Hematopoietic multipotent progenitor cell treated with erythropoietin and hydrocortisone succinate and interleukin-3 and kit ligand, for 8 days (in vitro differentiated cells): ENCODE measurements at places on chromosomes 2 and 18.
A peak's percentile ranks its signal among the peaks of the same experiment; 100 is the strongest.

GRCh38 chr18:76494231-76495005 lies 624 bp downstream of the ZNF516 start:
- DNase-seq = peak; percentile 42

- no peak for DNase-seq
Measured at GRCh38 chr2:175742367-175742766, 259.7 kb downstream of the LNPK start.

GRCh38 chr2:207854484-207855440 lies 85.1 kb upstream of the FZD5 start:
- DNase-seq = no peak

DNA sequence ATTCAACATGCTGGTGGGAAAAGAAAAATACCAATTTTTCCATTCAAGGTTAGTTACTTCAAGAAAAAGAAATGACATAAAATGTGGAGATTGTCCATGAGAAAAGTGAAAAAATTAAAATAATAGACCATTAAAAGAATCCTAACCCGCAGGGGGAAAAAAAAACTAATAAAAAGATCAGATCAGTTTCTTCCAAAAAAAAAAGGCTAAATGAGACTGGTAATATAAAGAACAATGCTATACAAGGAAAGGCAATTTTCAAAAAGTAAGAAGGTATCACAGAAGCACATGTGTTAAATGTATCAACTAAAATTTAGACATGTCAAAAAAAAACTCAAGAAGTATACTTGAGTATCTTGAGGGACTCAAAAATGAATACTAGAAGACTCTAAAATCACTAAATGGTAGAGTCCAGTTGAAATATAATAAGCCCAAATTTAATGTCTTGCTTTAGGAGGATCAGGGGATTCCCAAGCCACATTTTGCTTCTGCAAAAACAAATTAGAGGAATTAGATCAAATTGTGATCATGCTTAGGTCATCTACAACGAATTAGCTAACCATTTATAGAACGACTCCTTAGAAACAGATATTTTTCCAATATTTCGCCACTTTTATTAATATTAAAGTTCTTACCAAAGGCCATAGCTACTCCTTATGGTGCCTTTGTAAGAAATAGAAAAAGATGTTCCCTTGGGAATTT lies 35.8 kb upstream of the GLS start:
- no peak for DNase-seq

GRCh38 chr2:7691961-7692656 lies 774.9 kb downstream of the RNF144A start:
- no peak for DNase-seq

GRCh38 chr2:235551965-235552364 lies 58.1 kb downstream of the AGAP1 start:
- DNase-seq = peak; percentile 46

DNA sequence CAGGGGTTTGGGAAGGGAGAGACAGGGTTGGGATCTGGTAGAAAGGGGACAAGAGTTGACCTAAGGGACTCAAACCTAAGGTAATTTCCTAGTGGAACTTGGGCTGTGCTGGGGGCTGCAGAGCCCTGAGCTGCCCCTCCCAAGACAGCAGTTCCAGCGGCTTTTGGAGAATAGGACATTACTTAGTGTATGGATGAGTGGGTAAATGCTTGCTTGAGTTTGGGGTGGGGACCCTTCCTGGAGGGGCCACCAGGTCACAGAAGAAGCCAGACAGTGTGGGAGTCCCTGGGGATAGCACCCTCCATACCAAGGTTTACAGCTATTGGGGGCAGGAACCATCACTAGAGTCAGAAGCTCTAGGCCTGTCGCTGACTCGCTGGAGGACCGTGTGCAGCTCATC lies 111.5 kb downstream of the CAPN13 start:
- DNase-seq = no peak

DNA sequence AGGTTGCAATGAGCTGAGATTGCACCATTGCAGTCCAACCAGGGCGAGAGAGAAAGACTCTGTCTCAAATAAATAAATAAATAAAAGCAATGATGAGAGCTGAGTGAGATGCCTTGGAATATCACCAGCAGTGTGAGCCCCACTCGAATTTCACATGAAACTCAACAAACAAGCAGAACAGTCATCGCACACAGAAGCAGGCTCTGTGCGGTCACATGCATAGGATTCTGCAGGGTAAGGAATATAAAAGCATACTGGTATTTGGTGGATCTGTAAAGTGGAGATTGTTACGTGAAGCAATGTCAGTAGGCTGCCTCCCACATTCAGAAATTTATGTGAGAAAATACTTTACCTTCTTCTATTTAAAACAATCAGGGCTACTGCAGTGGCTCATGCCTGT lies 18.0 kb upstream of the AP1S3 start:
- DNase-seq = no peak

DNA sequence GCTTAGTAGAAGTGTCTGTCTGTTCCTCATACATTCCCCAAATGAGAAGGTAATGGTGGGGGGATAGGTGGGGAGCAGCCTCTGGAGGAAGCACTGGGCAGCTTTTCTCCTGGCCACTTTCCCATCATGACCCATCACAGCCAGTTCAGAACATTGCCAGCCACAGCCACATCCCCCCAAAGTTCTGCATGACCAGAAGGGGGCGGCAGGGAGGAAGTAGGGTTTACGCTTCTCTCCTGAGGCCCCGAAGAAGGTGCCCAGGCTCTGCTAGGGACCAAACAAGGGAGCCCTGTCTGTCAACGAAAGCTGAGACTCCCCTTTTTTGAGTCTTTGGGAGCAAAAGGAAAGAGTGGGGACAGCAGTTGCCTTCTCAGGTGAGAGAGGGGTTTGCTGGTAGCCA lies 7.7 kb downstream of the IGFBP5 start:
- DNase-seq = peak; percentile 62

- DNase-seq = no peak
Measured at GRCh38 chr2:31446848-31447247, 32.3 kb upstream of the XDH start.

DNA sequence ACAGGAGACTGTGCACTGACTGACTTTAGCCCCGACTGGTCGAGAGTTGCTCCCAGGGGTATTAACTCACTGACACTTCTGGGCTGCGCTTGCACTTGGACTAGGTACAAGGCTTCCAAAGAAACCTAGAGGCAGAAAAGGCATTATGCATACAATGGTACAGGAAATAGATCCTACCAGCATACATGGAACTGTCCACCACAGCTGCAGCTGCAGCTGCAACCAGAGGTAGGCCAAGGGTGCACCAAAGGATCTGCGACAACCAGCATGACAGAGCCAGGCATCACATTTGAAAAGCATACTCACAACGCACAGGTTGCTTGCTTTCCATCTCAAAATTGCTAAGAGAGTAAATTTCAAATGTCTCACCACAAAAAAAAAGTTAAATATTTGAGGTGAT lies 22.6 kb upstream of the PGAP1 start:
- no peak for DNase-seq

- DNase-seq = no peak
Measured at GRCh38 chr2:193837111-193837738, 1642.5 kb upstream of the TMEFF2 start.

DNA sequence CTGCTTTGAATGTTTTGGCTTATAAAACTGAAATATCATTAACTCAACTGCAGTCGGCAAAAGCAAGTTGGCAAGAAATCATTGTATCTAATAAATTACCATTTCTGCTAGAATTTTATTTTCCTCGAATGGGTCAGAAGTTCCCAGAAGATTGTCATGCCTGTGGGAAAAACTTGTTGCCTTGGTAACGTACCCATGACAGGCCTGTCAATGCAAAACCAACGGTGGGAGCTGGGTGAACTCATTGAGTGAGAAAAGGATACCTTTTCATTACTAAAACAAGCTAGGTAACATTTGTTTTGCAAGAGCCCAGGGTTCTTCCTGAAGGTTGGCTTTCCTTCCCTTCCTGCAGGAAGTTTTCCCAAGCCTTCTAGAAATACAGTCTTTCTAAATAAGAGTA lies 9.5 kb downstream of the PLB1 start:
- DNase-seq = no peak

- DNase-seq = no peak
Measured at GRCh38 chr2:98775146-98775986, 44.4 kb upstream of the MGAT4A start.

GRCh38 chr2:22854588-22854987 lies 530.4 kb upstream of the KLHL29 start:
- no peak for DNase-seq

DNA sequence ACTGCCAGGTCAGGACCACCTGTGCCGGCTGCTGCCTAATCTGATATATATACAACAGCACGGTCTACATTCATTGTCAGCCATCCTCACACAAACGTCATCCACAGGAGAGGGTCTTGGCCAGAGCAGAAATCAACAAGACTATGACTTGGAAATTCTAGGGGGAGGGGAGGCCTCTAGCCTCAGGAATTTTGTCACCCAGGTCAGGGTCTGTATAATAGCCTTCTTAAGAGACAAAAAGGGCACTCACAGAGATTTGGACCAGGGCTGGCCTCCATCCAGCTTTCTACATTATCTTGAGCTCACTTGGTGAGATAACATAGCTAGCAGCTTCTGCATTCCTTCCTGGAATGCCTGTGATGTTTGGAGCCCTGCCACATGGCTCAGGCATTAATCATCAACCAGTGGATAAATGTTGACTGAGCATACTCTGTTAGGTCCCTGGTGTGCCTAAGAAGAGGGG lies 50.4 kb upstream of the CTIF start:
- peak; percentile 16 for DNase-seq

DNA sequence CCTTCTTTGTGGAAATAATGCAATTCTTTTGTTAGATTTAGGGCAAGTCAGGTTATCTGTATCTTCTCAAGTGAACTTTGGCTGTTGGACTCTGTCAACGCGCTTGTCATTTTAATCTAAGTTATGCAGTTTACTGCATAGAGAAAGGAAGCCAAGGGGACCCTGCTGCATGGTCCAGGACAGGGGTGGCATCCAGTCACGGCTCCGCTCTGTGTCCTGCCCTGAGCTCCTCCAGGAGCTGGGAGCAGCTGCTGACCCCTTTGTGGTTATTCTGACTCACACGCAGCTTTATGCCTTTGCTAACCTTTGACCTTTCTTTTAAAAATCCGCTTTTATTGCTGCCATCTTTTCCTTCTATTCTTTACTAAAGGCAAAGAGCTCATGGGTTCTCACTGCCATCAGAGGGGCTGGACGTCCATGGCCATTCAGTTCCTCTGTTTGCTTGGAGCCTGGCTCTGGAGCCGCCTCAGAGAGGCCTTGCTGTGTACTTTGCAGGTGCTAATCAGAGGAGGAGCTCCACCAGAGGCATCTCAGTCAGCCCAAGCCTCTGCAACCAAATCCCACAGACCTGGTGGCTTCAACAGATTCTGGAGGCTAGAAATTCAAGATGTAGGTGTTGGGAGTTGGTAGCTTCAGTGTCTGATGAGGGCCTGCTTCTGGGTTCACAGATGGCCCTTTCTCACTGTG lies 39.3 kb downstream of the SNTG2 start:
- DNase-seq = no peak

DNA sequence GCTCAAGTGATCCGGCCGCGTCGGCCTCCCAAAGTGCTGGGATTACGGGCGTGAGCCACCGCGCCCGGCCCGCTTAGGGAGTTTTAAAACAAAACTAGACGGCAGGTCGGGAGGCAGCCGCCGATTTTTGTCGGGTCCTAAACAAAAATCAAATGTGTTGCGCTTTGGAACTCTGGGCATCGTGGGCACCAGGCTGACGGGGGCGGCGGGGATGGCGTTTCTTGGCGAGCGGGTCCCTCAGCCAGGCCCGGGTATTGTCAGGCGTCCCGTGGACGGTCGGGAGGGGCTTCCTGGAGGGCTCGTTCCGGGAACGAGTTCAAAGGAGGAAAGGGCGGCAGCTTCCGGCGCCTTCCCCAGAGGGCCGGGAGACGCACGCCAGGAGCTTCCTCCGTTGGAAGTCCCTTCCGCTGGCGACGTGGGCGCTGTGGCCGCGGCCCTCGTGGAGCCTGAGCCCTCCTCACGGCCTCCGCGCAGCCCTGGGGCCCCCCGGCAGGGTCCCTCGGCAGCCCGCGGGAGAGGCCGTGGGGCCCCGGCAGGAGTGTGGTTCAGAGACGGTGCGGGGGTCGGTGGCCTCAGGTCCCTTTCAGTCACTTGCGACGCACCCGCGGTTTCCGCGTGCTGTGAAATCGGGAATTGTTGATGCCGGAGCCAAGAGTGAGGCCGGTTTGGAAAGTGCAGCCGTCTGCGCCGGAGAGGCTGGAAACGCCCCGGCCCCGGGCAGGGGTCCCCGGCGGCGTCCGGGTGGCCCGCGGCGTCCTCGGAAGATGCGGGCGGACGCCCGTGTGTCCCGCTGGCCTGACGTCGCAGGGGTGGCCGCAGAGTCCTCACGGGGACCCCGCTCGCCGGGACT lies 59.3 kb downstream of the EMILIN2 start:
- DNase-seq = peak; percentile 78

DNA sequence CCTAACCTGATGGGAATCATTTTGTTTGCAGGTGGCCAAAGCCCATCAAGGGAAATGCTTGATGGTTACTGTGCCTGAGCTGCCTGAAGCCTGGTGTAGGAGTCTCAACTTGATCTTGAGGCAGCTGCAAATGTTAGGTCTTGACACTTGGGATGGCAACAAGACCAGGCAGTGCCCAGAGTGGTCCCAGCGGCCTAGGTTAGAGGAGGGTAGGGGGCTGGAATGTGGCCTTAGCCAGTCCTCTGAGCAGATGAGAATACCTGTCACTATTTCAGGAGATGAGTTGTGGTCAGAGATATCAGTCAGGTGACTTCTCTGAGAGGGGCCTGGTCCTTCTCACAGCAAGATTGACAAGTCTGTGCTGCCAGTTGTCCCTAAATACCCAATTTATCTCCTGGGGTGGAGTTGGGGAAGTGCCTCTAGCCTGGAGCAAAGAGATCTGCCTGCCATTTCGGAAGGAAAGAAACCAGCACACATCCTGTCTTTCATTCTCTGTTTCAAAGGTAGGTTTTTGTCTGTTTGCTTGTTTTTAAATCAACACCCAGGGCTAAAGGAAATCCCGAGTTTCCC lies 13.4 kb downstream of the SPTBN1 start:
- DNase-seq = no peak

DNA sequence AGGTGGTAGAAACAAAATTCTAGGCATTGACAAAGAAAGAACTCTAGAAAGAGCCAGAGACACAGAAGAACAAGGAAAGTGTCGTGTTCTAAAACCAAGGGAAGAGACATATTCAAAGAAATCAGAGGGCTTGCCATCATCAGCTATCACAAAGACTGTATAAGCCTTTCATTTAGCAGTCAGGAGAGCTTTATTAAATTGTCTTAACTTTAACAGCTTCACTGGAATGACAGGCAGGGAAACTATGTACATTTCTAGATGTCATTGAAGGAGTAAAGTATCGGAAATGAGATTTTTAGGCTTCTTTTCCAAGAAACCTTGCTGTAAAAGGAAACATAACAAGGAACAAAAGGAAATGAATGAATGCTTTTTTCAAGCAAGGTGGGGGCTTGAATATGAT lies 15.8 kb downstream of the KYNU start:
- no peak for DNase-seq
